ENCODE measurements at places on chromosomes 2 and 18. TPM values are rescaled to one million over a fixed set of nuclear protein-coding genes. Genes with fewer than 3 reads are reported as not detected.

EMX1 gene
- total RNA-seq: not detected

CLEC4F gene
- total RNA-seq: 0.31 TPM

ABCB11 gene
- 0.08 TPM for total RNA-seq

ANKMY1 gene
- total RNA-seq: 20.1 TPM

ST6GAL2 gene
- total RNA-seq: 0.93 TPM
